Activated CD4-positive, alpha-beta T cell treated with anti-CD3 and anti-CD28 coated beads, Interleukin-2, Interleukin-4, amounts not matched to agents 100 ng/mL and 50 ng/mL, durations not matched to agents 16 hours and 8 hours (primary cell): ENCODE measurements at places on chromosomes 1 and 21.

GRCh38 chr1:118151312-118151937 lies 33.6 kb downstream of the SPAG17 start:
- DNase-seq, result peak; percentile 47

DNA sequence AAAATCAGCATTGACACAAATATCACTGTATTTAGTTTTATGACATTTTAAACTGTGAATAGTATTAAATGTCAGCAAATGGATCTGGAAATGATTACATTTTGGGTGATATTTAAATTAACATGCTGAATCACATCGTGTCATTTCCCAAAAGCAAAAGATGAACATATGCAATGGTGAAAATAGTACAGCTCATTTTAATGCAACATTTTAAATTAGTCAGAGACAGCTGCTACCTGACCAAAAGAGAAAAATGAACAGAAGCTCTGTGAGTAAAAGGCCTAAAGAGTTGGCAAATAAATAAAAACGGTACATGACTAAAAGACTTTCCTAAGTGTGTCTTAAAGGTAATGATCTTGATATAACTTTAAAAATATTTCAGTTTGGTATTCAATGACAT lies 86.0 kb upstream of the GNG4 start:
- no peak for DNase-seq

GRCh38 chr1:77487631-77488030 lies 194.8 kb downstream of the ZZZ3 start:
- no peak for DNase-seq

GRCh38 chr1:212367474-212368072 lies 47.1 kb downstream of the PACC1 start:
- DNase-seq, result no peak

- peak; percentile 96 for DNase-seq
Measured at GRCh38 chr1:182604175-182605164, at the start of gene RGS16. RGS16 (minus strand) TSS chr1:182604389; CDS start chr1:182604259, 130 bp downstream.

- no peak for DNase-seq
Measured at GRCh38 chr1:35717911-35718476, 690 bp downstream of the C1orf216 start.

DNA sequence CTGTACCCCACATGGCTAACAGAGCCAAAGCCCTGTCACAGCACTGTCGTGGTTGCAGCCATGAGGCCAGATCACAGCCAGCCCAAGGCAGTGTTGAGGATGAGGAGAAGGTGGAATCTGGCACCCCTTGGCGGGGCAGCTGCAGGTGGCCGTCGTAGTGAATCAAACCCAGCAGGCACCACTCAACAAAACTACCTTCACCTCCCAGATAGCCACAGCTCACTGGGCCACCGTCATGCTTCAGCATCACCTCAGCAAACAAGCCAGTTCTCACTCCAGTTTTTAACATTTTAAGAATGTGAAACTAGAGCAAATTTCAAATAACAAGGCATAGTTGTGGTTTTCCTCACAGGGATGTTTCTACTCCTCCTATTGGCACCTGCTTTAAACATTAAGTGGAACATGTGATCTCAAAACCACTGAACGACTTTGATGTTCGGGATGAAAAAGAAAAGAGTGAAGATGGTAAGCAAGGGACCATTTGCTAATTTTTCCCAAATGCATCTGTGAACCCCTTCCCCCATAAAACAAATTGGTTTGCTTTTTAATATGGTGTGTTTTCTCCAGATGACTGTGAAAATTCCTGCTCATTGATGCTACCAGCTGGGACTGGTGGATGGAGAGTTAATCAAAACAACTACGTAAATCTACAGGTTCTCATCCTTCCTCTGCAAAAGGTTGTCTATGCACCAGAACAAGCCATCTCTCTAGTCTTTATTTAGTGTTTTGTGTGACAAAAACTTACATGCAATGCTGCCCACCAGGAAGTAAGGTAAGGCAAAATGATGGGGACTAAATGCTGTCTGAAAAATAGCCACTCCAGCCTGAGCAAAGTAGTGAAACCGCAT lies 45.5 kb downstream of the TOR1AIP2 start:
- no peak for DNase-seq

GRCh38 chr1:24564695-24565094 lies 8.8 kb downstream of the NCMAP start:
- DNase-seq, result no peak

- no peak for DNase-seq
Measured at GRCh38 chr1:158579733-158580132, at the start of gene OR10X1. OR10X1 (minus strand) TSS chr1:158579899; CDS start chr1:158579899, 0 bp downstream.

DNA sequence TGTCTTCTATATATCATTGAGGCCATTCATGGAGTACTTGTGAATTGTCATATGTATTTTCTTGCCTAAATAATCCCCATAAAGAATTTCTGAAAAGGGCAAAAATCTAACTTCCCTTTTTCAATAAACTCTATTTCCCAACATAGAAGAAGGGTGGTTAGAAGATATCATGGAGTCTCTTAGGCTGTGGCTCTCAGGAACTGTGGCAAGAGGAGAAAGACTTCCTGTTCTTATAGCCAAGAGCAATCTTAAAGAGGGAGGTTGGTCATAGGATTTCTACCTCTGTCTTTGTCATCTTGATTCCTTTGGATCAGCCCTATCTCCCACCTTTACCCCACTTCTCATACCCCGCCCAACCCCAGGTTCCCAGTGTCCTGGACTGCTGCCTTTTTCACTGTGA lies 175.8 kb downstream of the TYW3 start:
- DNase-seq, result no peak

- DNase-seq, result peak; percentile 50
Measured at GRCh38 chr1:183622884-183623785, 12.4 kb downstream of the ARPC5 start.

- DNase-seq, result no peak
Measured at GRCh38 chr1:228074954-228075730, 7.4 kb upstream of the ARF1 start.

DNA sequence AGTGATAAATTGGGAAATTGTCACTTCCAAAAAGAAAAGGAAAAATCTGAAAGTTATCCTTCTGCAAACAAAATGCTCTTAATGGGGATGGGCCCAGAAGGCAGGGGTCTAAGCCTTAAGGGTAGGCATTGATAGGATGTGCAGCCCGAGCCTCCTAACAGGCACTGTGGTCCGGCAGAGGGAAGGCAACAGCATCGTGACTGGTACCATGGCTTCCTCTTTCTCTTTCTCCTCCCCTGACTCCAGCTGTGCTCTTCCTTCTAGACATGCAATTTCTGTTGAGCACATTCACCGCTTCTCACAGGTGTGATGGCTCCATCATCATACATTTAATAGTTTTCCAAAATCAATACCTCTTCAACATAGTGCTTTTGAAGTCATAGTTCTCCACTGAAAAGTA lies 91.5 kb downstream of the SELENOF start:
- DNase-seq, result no peak

DNA sequence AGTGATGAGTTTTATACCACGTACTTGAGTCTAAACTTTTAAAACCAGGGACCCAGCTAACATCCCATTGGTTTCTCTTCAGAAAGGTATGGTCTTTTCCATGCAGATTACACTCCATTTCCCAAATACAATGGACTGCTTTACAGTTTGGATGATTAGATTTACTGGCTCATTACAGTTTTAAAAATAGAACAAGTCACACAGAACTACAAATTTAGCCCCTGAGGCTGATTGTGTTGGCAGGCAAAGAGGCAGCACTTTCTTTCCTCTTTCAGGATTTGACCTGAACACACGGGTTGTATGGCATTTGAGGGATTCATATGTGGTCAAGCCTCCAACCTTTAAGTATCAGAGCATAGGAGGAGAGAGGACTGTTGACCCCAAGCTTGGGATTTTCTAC lies 21.8 kb upstream of the VTCN1 start:
- DNase-seq, result no peak

DNA sequence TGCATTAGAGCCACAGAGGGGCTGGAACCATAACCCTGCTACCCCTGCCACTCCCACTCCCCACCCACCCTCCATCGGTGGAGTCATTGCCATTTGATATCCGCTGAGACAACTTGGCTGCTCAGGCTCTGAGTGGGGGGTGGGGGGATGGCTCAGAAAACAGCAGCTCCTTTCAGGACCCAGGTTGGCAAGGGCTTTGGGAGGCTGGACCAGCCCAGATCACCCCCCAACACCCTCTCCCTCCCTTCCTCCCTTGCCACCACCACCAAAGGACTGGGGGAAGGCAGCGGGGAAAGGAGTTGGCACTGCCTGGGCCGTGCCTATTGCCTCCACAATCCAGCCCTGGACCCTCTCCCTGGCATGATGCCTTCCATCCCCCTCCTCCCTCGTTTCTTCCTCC lies 1.7 kb downstream of the KCNJ10 start:
- DNase-seq, result no peak

- DNase-seq, result peak; percentile 90
Measured at GRCh38 chr1:1013105-1013921, at the start of gene ISG15. ISG15 (plus strand) TSS chr1:1013497; CDS start chr1:1013574, 77 bp downstream.

GRCh38 chr1:37410815-37411214 lies 63.6 kb upstream of the ZC3H12A start:
- DNase-seq, result peak; percentile 4

- no peak for DNase-seq
Measured at GRCh38 chr1:205916541-205916940, 26.7 kb downstream of the SLC26A9 start.

- DNase-seq, result no peak
Measured at GRCh38 chr1:156246781-156247459, 936 bp downstream of the PAQR6 start.

DNA sequence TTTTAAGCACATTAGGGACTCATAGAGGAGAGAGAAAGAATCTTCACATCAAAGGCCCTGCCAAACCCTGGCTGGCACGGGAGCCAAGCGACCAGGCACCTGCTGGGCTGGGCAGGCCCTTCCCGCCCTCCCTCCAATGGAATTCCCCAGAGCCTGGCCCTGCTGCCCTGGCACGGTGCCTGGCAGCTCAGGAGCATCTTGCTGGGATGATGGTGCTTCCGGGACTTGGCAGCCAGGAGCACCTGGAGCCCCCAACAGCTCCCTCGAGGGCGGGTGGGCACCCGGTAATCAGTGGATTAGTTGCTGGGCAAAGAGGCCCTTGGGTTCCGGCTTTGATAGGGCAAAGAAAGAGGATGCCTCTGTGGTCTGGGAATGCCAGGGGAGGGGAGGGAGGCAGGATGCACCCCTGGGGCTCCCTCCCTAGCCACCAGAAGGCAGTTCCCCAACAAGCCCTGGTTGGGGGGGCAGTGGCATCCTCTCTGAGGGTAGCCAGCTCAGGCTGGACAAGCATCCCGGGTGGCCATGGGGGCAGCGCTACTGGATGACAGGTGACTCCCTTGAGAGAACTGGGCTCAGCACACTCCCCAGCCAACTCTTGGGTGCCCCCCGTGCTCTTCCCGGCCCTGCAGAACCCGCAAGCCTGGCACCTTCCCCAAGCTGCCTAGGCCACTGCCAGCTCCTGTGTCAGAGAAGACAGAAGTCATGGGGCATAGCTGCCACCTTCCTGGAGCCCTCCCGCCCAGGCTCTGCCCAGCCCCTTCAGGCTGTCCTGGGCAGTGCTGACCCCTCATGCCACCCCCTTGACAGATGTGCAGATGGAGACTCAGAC lies 26.4 kb downstream of the KRTAP10-1 start:
- no peak for DNase-seq

GRCh38 chr1:160402001-160402795 lies 1.8 kb downstream of the VANGL2 start:
- DNase-seq, result no peak

DNA sequence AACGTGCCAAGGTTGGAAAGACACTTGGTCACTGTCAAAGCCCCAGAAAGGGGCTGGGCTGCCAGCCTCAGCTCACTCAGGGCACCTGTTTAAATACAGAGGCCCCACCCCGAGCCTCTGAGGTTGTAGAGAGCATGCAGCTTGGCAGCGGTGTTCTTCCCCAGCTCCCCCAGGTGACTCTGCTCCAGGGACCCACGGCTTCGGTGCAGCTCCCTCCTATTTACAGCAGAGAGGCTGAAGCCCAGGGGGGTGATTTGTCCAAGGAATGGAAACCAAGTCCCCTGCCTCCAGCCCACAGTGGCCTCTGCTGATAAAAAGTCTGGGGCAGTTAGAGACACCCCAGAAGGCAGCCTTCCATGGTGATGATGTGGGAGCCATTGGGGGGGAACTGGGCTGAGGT lies 9.1 kb upstream of the C1QA start:
- DNase-seq, result no peak

DNA sequence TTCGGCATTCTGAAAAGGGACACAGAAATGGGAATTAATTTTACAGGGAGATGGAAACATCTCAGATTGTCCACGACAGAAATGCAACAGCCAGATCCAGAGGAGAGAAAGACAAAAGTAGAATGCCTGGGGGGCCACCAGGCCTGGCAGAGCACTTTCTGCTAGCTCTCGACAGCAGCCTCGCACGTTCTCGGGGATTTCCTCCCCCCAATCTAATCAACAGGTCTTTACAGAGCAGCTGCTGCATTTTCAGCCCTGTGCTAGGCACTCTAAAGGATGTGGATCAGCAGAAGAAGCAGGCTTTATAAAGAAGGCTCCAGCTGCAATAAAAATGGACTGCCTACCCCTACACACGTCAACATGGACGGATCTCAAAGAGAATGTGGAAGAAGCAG lies 10.6 kb downstream of the CSRP1 start:
- no peak for DNase-seq

DNA sequence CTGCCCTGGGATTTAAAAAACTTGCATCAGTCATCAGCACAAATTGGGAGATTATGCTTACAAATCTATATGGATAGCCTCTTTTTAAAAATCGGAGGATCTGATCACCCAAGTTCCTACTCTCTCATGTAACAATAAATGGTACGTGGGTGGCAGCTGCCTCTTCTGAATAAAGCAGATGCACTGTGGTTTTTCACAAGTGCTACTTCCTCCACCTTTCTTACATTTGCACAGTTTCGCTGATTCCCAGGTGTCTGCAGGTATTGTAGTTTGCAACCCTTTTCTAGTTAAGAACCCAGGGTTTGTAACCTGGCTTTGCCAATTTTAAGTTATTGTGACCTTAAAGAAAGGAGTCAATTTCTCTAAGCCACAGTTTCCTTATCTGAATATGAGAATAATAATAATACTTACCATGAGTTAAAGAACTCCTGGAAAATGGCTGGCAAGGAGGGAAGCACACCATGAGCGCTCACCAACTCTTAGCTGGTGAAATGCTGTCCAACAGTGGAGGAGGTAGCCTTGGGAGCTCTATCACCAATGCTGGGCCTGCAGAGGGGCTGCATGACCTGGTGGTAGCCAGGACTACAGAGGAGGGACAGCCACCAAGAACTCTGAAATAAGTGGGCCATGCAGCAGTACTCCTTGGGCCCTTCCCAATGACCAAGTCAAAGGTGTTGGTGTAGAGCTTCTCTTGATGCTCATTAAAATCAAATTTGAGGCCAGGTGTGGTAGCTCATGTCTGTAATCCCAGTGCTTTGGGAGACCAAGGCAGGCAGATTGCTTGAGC lies 30.2 kb upstream of the KCNA2 start:
- peak; percentile 62 for DNase-seq
